ENCODE measurements at places on chromosomes 4 and X.

GRCh38 chr4:26858035-26858918, 2.4 kb upstream of the STIM2 start:
- DNase-seq, result no peak

DNA sequence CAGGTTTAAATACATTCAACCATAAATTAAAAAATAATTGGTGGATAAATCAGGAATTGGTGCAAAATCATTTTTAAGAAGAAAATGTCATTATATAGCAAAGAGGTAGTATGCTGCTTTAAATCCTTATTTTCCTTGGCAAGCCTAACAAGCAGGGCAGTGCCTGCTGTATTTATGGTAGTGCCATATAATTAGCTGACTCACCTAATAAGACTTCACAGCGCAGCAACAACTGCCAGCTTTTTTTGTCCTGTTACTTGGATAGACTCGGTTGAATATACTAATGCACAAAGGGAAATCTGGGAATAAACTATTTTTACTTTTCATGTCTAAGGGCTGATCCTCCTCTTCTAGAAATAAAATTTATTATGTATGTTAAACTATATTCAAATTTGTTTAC, 99.1 kb downstream of the SNCA start:
- DNase-seq, result no peak

GRCh38 chr4:128462103-128462783, 174.6 kb upstream of the PGRMC2 start:
- DNase-seq, result no peak

- DNase-seq, result no peak
These were observed 48.2 kb downstream of the SLC7A11 start for GRCh38 chr4:138193963-138194362.

- no peak for DNase-seq
These were observed 154.0 kb upstream of the TENT5D start for GRCh38 chrX:80266287-80266686.

GRCh38 chr4:20253735-20254409, 2.2 kb downstream of the SLIT2 start:
- DNase-seq, result peak; percentile 76

- DNase-seq, result no peak
These were observed 11.8 kb downstream of the FAM184B start for GRCh38 chr4:17769406-17770174.

DNA sequence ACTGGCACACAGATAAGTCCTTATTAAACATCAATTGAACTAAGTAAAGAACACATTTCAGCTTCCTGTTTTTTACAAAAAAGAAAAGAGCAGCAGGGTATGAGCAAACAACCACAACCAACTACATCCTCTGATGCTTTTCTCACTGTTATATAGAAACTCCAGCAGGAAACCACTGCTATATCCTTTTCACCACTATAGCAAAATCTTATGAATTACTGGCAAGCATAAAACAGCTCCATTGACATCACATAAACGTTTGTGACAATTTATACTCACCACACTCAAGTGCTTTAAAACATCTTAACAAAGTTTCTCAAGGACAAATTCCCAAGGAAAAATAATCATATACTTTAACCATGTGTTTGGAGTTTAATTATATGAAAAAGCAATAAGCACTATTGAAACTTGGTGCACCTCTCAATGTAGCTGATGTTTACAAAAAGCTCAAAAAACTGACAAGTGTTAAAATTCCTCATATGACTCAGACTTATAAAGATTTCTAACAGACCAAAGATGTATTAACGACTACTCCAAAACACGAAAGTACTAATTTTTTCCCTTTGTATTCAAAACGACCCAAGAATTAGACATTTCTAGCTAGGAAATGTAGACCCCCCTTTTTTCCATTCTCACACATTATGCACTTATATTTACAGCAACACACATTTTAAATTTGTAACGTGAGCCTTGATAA, 12.9 kb downstream of the GPRIN3 start:
- DNase-seq, result no peak

GRCh38 chr4:157300701-157301100, 80.2 kb downstream of the GRIA2 start:
- DNase-seq, result no peak

DNA sequence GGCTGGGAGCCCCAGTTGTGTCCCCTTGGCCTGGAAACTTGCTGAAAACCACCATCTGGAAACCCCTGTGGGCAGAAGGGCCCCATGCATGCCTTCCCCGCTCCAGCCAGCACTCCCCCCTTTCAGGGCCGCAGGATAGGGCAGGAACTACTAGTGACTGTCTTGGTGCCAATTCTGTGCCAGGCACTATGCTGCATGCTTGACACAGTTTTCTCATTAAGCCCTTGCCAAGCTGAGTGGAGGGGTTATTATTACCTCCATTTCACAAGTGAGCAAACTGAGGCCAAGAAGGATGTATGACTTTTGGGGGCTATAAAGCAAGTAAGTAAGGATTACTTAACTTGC, 73.6 kb upstream of the PJA1 start:
- DNase-seq, result no peak

DNA sequence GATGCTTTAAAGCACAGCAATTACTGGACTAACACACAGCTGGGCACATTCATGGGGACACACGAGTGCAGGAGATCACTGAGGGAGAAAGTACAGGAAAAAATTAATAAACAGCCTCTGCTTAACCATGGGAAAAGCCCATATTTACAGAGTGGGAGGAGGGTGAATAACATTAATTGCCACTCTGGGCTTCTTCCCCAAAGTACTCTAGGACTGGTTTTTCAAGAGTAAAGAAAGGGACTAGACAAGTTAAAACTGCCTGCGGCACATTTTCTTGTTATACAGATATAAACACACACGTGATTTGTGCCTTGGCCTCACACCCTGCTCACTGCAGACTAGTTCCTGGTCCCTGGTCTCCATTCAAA, 179.7 kb upstream of the TET2 start:
- DNase-seq, result no peak

DNA sequence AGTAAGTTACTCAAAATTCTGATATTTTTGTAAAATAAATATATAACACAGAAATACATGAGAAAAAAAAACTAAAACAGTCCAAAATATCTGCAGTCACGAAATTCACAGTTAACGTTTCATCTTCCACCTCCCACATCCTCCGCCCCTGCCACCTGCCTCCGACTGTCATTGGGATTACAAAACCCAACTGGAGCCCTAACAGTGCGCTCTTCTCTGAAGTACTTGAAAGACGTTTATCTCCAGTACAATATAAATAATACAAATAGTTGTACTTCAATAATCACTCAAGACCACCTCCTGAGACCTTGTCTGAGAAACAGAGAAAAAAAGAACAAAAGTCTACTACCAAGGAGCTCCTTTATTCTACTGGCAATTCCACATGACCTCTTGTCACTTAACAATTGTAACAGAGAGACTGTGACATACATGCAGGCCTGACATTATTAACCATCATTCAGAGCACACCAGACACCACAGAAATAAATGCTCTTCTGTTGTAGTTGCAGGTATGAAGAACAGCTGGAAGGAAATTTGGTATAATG, 280.6 kb downstream of the PPP3CA start:
- DNase-seq, result no peak

GRCh38 chr4:6676722-6677558, 16.7 kb upstream of the S100P start:
- no peak for DNase-seq

DNA sequence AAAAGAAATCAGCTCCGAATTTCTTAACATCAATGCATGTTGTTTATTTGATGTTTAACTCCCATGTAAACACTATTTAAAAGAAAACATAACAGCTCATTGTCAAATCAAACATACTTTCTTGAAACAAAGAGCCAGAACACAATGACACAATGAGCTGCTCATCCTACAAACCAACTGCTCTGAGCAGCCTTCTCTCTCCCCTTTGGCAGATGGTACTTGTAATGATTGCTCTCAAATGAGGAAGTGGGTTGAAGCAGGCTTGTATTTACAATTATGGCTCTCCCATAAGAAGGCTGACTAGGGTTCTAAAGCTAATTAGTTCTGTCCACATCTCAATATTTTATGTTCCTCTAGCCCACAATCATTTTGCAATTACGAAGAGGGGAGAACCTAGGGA, 637.8 kb upstream of the ADGRL3 start:
- DNase-seq, result no peak

GRCh38 chr4:153450544-153450917, 15.6 kb upstream of the TMEM131L start:
- no peak for DNase-seq

GRCh38 chr4:53619431-53619830, 28.1 kb upstream of the LNX1 start:
- no peak for DNase-seq

Measured in left hindlimb (tissue), 1 donor.